ENCODE measurements at places on chromosomes 4 and X.
A peak's percentile ranks its signal among the peaks of the same experiment; 100 is the strongest.

DNA sequence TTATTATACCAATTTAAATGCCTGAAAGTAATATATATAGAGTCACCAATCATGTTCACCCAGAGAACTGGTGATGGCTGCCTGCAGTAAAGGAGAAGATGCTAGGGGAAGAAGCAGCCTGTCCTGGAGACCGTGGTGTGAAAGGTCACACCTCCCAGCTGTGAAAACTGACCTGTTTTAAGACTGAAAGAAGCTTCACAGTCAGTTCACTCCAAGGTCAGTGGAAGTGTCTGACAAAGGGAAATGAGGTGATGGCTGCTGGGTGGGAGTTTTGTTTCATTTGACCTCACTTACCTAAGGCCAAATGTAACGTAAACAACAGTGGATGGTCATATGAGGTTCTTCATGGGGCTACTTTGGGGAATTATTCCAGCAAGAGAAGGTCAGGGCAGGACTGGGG lies 352.1 kb upstream of the GATB start:
- no peak for DNase-seq

GRCh38 chr4:62953752-62954151 lies 1455.5 kb downstream of the TECRL start:
- DNase-seq = no peak

DNA sequence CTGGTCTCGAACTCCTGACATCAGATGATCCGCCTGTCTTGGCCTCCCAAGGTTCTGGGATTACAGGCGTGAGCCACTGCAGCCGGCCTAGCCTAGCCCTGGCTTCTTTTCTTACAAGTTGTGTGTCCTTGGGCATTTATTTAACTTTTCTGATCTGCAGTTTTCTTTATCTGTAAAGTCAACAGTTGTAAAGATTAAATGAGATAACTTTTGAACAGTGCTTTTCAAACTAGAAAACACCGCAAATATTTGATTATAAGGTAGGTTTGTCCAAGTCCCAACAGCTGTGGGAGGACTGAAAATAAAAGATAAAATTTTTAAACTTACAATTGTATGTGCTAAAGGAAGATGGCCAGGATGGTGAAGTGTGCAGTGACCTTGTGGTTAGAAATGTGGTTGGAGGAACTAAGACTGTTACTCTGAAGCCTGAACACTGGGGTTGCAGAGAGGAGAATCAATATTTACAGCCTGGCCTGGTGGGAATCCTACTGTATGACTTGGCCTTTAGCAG lies 44.8 kb downstream of the GSX2 start:
- no peak for DNase-seq

GRCh38 chr4:37132351-37132974 lies 112.1 kb upstream of the NWD2 start:
- DNase-seq = no peak

- DNase-seq = no peak
Measured at GRCh38 chr4:30924495-30924894, 204.3 kb downstream of the PCDH7 start.

DNA sequence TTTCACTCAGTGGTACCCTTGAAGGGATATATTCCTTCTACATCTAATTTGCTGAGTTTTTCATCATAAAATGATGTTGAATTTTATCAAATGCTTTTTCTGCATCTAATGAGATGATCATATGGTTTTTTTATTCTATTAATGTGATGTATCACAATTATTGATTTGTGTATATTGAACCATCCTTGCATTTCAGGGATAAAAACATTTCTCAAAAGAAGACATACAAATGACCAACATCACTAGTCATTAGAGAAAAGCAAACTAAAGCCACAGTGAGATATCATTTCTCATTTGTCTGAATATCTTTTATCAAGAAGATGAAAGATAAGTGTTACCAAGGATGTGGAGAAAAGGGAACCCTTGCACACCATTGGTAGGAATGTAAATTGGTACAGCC lies 65.7 kb upstream of the MXD4 start:
- DNase-seq = no peak

DNA sequence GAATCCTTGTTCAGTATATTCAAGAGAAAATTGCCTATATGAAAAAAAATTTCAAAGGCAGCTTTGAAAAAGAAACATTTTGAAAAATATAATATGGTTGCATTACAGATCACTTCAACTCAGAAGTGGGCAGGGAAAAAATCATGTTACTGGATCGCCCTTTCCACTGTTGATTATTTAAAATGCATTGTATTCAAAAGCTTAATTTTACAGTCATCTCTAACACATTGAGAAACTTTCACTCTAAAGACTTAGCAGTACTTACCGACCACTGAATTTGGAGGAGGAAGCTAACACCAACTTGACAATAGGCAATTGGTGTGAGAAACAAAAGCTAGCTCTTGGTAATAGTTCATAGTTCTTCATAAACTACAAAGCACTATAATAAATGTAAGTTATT lies 101.9 kb downstream of the CEP135 start:
- DNase-seq = no peak

DNA sequence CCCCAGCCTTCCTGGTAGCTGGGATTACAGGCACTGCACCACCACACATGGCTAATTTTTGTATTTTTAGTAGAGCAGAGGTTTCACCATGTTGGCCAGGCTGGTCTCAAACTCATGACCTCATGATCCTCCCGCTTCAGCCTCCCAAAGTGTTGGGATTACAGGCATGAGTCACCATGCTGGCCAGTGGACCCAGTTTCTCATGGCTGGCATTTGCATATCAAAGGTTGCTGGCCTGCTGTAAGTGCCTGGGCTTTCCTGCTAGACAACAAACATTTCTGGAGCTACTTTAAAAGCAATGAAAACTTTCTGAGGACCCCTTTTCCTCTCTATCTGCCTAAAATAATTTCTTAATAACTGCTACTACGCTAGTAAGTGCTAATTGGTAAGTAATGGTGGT lies 228.2 kb downstream of the PCDH10 start:
- no peak for DNase-seq

DNA sequence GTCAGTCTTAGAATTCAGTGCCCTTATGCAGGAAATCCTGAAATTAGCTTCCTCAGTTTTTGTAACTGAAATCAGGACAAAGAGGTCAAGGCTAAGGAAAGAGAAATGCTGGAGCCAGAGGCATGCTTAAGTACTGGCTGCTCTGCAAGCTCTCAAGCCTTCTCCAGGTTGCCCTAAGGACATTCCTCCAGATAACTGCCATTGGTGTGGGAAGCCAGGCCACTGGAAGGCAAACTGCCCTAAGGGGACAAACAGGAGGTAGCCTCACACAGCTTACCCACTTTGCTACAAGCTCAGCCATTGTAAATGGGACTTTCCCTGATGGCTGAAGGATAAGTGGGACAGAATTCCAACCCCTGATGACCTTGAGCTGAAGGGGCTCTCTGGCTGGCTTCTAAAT lies 606.9 kb upstream of the PCDH10 start:
- DNase-seq = no peak

GRCh38 chr4:31054295-31054694 lies 334.1 kb downstream of the PCDH7 start:
- no peak for DNase-seq

DNA sequence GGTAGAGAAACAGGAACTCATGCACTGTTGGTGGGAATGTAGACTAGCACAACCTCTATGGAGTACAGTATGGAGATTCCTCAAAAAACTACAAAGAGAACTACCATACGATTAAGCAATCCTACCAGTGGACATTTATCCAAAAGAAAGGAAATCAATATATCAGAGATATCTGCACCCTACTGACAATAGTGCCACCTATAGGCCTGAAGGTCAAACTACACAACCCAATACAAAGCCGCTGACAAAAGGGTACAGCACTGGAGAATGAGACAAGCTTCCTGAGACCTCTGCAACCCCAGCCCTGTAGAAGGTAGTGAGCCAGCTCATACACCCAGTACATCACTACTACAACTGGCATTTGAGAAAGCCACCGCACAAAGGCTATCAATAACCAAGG lies 67.1 kb downstream of the CBR4 start:
- DNase-seq = no peak

- no peak for DNase-seq
Measured at GRCh38 chr4:52813546-52813945, 48.6 kb upstream of the RASL11B start.

DNA sequence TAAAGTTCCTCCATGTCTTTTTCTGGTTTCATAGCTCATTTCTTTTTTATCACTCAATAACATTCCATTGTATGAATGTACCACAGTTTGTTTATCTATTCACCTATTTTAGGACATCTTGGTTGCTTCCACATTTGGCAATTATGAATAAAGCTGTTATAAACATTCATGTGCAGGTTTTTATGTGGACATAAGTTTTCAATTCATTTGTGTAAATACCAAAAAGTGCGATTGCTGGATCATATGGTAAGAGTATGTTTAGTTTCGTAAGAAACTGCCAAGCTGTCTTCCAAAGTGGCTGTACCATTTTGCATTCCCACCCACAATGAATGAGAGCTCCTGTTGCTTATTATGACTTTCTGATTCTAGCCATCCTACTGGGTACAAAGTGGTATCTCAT lies 36.3 kb upstream of the ZFX start:
- no peak for DNase-seq

DNA sequence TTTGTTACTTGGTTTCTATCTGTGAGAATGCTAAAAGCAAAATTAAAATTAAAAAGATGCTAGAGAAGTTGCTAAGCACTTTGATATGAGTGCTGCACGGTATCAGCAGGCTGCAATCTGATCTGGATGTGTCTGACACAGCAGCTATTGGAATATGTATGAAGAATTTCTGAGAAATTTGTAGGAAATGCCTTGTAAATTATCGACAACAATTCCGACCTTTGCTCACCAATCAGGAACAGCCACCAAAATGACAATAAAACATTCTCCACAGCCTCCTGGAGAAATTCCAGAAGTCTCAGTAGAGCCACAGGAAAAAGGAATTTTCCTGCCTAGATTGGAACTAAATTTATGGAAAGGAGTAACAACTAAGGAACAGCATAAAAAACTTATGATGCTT lies 82.5 kb downstream of the TIGD2 start:
- DNase-seq = no peak

DNA sequence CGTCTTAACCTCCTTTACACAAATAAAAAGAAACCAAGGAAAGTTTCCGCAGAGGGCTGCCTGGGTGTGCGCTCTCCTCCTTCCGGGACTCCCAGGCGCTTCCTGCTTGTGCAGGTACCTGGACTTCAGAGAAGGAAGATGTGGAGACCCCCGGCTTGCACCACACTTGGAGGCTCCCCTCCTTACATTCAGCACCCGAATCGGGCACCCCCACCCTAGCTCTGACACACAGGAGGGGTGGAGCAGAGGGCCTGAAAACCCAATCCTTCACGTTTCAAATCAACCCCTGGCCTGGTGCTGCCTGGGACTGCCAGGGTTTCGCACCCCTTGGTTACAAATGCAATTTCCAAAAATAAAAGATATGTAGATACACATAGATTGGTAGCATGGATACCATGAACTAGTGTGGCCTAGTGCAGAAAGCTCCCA lies 3.1 kb downstream of the NKX3-2 start:
- no peak for DNase-seq

DNA sequence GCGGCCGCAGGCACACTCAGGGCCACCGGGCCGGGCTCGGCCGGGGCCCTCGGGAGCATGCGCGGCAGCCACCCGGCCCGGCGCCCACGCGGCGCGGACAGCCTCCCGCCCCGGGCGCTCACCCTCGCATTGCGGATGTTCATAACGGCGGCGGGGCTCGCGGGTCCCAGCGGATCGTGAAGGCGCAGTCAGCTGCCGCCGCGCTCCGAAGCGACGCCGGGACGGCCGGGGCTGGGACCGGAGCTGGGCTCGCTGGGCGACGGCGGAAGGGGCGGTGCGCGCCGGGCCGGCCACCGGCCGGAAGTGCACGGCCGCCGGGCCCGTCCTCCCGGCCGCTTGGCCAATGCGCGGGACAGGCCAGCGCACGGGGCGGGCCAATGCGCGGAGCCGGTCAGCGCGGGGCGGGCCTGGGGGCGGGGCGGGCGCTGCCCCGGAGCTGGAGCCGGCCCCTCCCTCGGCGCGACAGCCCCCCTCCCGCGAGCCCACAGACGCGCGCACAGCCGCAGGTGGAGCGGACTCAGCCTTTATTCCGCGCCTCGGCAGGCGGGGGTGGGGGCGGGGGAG lies at the start of gene NAA10:
Gene NAA10 (minus strand): TSS at position 276 of the 564 bp plus-strand sequence. CDS start 133 bp downstream, at position 143.
- DNase-seq = peak; percentile 82
